ENCODE measurements at places on chromosomes 5 and 9.
A peak's percentile ranks its signal among the peaks of the same experiment; 100 is the strongest.

DNA sequence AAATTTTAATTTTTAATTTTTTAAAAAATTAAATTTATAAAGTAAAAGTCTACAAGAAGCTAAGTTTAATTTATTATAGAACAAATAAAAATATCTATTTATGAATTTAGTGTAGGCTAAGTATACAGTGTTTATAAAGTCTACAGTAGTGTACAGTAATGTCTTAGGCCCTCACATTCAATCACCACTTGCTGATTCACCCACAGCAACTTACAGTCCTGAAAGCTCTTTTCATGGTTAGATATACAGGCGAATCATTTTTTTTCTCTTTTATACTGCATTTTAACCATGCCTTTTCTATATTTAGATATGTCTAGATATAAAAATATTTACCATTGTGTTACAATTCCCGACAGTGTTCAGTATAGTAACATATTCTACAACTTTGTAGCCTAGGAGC, 55.9 kb downstream of the PCSK1 start:
- no peak for DNase-seq

DNA sequence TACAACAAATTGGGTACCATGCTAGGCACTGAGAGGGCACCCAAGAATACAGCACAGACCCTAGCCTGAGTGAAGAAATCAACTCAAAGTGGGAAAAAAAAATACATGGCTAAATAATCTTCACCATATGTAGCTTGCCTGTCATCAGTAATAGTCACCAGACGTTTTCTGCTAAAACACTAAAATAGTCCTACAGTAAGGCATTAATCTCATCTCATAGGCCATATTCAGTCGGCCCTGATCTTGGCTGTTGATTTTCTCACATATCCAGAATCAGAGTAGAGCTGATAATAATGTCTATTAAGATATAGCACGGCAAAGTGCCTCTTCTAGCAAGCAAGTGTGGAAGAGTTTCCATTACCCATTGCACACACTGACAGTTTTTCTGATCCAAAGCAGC, 322.1 kb upstream of the SLC30A5 start:
- DNase-seq = no peak

- DNase-seq = no peak
Measured at GRCh38 chr5:167951116-167951515, 340.3 kb upstream of the WWC1 start.

GRCh38 chr5:119330367-119331183, 25.2 kb upstream of the TNFAIP8 start:
- peak; percentile 76 for DNase-seq

- DNase-seq = no peak
Measured at GRCh38 chr5:131381777-131382176, 117.9 kb downstream of the CDC42SE2 start.

DNA sequence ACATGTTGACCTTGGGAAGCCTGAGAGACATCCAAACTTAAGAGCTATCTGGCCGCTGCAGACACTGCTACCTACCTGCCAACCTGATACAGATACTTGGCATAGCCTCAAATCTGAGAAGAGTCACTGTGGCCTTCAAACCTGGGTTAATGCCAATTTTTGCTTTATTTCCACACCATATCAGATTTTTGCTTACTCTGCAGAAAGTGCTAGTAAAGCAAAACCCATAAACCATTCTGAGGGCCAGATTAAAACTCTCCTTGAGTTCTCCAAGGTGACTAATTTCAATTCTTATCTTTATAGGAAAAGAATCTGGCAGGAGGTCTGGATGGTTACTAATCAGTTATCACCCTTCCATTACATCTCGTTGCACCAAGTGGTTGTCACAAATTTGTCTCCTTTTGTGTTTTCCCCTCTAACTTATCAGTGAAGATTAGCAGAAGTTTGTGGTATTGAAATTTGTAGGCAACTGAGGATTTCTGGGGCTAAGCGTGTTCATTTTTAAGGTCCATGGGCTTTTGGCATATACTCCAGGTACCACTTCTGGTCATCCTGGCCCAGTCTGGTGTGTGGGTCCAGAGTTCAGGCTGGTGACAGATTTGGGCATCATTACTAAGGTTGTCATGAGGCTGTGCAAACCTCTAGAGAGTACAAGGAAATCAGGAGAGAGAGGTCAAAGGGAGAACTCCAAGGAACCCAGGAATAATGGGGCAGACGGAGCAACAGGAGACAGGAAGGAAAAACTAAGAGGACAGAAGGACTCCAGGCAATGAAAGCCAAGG, 177.9 kb downstream of the TSSK1B start:
- no peak for DNase-seq

DNA sequence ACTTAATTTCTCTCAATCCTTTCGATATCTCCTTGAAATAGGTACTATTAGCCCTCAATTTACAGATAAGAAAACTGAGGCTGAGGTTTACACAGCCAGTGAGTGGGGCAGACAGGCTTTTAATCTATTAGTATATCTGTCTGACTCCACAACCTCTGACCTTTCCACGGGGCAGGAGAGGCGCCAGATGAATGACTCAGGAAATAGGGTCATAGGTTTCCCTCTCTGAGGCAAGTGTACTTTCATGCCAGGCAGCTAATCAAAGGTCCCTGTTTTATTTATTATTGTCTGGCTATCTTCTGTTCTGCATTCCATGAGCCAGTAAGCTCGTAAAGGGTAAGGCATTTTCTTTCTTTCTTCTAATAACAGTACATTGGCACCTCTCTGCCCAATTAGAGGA, 79.6 kb upstream of the KLF4 start:
- no peak for DNase-seq
